ENCODE measurements at places on chromosomes 12 and 14.

GRCh38 chr12:91052026-91052425, 5.8 kb downstream of the KERA start:
- no peak for DNase-seq

GRCh38 chr12:118964988-118965387, 16.4 kb upstream of the SRRM4 start:
- DNase-seq, result no peak

GRCh38 chr14:69464829-69465228, 19.7 kb upstream of the PLEKHD1 start:
- no peak for DNase-seq

- no peak for DNase-seq
Measured at GRCh38 chr14:23645812-23646647, 9.9 kb downstream of the DHRS2 start.

- no peak for DNase-seq
Measured at GRCh38 chr14:101078170-101078891, 174.8 kb upstream of the RTL1 start.

DNA sequence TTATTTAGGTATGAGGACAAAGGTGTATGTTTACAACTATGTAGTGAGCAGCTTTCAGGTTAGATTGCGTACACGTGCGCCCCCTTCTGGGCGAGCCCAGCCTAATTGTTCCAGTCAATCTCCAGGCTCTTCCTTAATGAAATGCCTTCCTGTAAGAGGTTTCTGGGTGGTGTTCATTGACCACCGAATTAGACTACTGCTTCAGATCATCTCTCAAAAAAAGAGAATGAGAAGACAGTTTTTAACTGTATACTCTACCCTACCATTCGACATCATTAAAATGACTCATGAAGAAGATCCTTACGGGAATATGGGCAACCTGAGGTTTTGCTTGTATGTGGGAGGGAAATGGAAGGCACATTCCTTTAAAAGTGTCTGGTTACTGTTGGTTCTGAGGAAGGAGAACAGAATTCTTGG, 2.1 kb downstream of the LUM start:
- peak; percentile 70 for DNase-seq

- no peak for DNase-seq
Measured at GRCh38 chr14:52846591-52846990, 55.2 kb upstream of the GNPNAT1 start.

GRCh38 chr14:101235335-101236103, 325.8 kb upstream of the DIO3 start:
- peak; percentile 39 for DNase-seq

GRCh38 chr14:75418850-75419768, 8.7 kb upstream of the JDP2 start:
- peak; percentile 50 for DNase-seq

DNA sequence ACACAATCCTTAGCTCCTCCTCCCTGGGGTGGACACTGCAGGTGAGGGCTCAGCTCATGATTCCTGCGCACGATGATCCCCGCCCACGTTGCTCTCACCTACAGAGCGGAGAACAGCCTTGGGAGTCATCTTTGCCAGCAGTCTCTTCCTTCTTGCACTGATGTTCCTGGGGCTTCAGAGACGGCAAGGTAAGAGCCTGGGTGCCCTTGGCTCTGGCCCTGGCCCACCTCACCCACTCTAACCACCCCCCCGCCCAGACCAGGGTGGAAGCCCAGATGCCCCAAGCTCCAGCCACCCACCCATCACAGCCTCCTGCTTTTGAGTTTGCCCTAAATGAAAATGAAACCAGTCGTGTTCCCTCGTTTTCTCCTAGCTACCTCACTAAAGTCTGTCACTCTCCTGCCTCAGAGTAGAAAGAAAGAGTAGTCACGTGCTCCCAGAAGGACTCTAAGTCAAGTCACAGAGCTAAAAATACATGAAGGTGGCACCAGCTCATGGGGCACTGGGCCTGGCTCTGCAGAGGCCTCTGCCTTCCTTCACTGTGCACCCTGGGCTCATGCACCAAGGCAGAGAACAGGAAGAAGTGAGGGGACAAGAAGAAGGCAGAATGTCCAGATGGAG, 9.0 kb downstream of the TAPBPL start:
- DNase-seq, result peak; percentile 70

DNA sequence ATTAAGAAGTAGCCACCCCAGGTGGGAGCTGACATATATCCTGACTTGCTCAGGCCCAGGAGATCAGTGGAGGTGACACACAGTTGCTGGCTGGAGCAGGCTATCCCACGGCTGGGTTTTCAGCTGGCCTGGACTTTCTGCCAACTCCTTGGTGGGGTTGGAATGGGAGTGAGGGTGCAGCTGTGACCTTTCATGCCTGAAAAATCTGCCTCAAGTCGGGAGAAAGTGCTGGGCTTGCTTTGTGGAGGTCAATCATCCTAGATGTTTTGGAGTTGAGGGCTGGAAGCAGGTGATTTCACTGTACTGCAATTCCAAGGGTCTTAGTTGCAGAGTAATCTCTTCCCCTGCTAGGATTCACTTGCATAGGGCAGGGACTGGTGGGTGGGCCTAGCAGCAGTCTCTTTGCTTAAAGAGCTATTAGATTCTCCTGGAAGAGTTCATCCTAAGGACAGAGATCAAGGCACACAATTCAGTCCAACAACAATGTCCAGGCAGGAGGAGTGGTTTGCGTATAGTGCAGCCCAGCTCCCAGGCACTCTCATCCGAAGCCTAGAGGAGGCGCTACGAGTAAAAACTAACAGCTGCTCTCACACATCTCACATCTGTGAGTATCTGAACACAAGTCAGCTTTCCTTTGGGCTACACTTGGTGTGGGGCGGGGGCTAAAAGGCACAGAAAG, 98.1 kb downstream of the GAS2L3 start:
- no peak for DNase-seq

GRCh38 chr14:96579855-96580254, 77.7 kb downstream of the PAPOLA start:
- DNase-seq, result no peak

GRCh38 chr12:77837876-77838291, 7.2 kb downstream of the NAV3 start:
- DNase-seq, result no peak

DNA sequence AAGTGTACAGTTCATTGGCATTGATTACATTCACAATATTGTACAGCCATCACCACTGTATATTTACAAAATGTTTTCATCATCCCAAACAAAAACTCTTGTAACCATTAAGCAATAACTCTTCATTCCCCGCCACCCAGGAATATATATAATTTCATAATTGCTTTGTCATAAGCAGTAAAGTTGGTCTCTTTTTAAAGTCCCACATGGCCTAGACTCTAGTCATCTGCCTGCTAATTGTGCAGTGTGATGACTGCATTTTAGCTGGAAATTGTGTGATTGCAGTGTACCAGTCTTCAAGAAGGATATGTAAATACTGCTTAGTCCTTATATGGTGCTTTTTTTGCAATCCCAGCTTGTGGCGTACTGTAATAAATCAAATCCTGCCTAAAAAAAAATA, 75.1 kb upstream of the ATP2A2 start:
- no peak for DNase-seq

DNA sequence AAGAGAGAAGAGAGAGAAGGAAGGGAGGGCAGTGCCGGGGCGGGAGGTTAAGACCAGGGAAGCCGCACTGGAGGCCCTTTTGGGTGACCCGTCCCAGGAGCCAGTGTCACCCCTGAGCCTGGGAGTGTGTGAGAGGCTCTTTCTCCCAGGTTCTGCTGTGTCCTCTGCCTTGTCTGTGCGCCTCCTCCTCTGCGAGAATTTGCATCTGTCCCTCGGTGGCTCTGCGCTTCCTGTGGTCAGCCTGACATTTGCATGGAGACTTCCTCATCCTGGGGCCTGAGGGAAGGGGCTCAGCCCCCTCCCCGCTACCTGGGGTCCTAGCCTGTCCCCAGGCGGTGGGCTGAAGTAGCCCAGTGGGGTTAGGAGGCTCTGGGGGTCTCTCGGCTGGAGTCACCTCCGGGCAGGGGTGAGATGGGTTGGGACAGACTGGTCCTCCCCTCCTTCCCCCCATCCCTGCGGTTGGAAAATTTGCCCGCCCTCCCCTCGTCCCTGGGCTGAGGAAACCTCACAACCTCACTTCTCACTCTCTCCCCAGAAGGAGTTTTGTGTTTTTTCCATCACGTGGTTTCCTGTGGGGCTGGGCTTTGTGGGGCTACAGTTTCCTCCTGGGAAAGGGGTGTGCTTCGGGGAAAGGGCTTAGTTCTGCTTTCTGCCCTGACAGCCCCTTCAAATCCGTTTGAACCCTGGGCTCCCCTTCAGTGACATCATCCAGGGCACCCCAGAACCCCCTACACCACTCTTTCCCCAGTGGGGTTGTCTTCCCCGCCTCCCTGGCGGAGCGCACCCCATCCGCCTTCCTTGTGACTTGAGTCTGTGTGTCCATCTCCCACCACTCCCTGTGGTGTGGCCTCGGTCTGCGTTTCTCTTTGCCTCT, 2.5 kb downstream of the PTPN6 start:
- DNase-seq, result peak; percentile 90

GRCh38 chr12:80924437-80924836, 13.3 kb downstream of the LIN7A start:
- DNase-seq, result no peak

GRCh38 chr14:76715511-76716081, 45.7 kb upstream of the VASH1 start:
- DNase-seq, result no peak

DNA sequence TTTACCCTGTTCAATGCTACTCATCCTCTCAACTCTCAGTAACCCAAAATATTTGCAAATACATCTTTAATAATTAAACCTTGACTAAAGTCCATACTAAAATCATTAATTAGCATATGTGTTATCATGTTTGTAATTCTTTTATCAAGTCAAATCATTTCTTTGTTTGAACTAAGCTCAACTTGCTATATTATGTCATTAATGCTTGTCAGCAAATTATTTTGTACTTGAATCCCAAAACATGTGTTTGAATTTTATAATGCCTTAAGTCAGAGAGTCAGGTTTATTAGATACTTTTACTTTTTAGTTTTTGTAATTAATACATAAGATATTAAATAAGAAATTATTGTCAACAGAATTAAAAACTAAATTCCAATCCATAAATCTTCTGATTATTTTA, 16.5 kb downstream of the ABCD2 start:
- no peak for DNase-seq

DNA sequence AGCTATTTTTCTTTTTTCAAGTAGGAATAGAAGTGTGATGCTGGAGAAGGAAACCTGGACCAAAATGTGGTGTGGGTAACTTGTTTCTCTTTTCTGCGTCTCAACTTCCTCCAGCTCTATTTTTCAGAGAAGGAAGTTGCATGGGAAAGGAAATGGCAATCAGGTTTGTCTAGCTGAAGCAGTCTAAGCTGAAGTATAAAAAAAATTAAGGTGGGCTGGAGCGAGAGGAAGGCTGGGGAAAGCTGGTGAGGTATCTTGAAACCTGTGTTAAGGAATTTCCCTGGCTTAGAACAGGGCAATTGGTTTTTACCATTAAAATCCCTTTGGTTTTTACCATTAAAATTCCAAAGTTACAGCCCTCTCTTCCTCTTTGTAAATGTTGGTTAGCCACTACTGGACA, 34.2 kb upstream of the NINJ2 start:
- DNase-seq, result no peak

- no peak for DNase-seq
Measured at GRCh38 chr14:105043641-105044040, 21.6 kb downstream of the GPR132 start.

GRCh38 chr12:18906395-18906794, 168.5 kb downstream of the CAPZA3 start:
- DNase-seq, result no peak

DNA sequence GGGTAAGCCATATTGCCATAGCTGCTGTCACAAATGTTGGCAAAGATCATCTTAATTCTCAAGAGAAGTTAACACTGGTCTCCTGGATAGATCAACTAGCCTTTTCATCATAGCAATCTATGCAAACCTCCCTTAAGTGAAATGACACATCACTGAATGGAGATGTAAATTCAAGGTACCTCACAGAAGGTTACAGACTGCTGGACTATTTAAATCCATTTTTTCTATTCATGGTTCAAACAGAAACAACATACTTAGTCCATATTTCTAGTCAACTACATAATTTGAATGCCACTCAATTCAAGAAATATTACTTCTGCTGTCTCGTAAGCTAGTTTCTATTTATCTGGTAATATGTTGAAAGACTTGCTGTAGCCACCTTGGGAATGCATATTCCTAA, 748.3 kb downstream of the C12orf50 start:
- no peak for DNase-seq

DNA sequence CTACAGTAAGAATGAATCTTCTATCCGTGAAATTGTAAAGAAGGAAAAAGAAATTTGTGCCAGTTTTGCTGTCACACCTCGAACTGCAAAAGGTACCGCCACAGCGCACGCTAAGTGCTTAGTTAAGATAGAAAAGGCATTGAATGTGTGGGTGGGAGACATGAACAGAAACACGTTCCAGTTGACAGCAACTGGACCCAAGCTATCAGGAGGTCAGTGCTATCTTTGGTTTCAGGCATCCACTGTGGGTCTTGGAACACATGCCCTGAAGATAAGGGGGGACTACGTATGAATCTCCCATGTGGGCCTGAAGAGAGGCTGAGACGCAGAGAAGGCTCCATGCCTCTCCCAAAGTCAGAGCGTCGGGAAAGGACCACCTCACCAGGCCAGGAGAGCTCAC, 9.8 kb downstream of the IFFO1 start:
- no peak for DNase-seq

DNA sequence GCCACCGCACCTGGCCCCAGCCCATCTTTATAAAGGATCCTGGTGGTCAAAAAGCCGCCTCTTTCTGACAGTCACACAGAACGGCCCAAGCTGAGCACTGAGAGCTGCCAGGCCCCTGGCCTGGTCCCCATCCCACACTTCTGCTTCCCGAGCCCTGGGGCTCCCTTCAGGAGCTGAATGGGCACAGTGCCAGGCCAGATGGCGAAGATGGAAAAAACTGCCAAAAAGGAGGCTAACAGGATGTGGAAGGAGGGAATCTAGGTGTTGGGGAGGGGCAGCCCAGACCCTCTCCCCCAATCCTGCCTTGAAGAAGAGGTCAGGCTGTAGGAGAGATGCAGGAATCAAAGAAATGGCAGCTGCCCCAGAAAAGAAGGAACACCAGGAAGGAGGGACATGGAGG, 5.0 kb downstream of the LPAR5 start:
- DNase-seq, result no peak

- no peak for DNase-seq
Measured at GRCh38 chr12:51527966-51528365, 63.1 kb upstream of the SCN8A start.

GRCh38 chr14:58861586-58861985, 223.8 kb downstream of the DACT1 start:
- no peak for DNase-seq

Measured in activated CD4-positive, alpha-beta T cell treated with anti-CD3 and anti-CD28 coated beads, Interleukin-2, Interleukin-6, amounts not matched to agents 100 ng/mL and 50 ng/mL, durations not matched to agents 16 hours and 8 hours (primary cell).